Stimulated activated CD8-positive, alpha-beta memory T cell treated with anti-CD3 and anti-CD28 coated beads, Interleukin-4, amount 100 ng/mL, for 1 hour (primary cell): ENCODE measurements at places on chromosomes 12 and 14.

DNA sequence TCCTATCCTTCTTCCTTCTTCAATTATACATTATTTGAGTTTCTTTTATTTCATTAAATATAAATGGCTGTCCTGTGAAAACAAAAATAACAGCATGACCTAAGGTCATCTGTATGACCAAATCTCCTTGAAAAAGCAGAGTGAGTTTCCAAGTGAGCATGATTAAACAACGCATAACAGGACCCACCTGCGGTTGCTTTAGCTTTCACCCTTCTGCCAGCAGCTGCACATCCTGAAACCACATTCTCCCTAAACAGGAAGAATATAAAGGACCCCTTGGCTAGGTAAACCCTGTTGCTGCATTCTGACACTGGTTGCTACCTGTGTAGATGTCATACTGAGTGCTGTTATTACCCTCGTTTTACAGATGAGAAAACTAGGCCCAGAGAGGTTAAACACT, 42.8 kb upstream of the CPM start:
- DNase-seq, result no peak

DNA sequence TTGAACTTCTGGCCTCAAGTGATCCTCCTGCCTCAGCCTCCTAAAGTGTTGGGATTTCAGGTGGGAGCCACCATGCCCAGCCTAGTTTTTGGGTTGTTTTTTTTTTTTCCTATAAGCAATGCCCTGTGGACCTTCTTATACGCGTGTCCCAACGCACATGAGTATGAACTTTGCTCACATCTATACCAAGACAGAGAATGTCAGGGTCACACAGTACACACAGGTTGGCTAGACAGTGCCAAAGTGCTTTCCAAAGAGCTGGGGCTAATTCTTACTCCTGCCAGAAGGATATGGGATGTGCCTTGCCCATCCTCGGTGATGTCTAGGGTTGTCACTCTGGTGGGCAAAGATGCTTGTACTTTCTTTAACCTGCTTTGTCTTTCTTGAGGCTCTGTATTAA, 7.6 kb upstream of the CCDC85C start:
- DNase-seq, result no peak

DNA sequence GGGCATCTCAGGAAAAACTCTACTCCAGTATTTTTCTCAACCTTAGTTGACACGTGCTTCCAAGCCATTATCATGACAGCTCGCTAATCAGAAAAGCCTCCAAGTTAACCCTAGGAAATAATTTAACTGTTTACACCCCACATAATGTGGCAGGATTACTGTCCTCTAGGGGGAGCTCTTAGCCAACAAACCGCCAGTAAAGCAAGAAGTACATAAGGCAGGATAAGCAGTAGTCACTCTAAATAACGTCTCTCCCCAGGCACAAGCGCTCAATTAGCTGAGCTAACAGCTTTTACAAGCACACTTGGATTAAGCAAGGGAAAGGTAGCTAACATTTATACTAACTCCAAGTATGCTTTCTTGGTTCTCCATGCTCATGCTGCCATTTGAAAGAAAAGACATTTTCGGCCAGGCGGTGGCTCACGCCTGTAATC, 22.8 kb downstream of the APOBEC1 start:
- DNase-seq, result no peak

GRCh38 chr14:104082807-104083206, 2.7 kb upstream of the ASPG start:
- no peak for DNase-seq

- DNase-seq, result no peak
Observed at GRCh38 chr12:67202678-67203012, 66.5 kb upstream of the CAND1 start.
